SK-MEL-5 (cell line): ENCODE measurements at places on chromosomes 2 and 18. TPM values are rescaled to one million over a fixed set of nuclear protein-coding genes. Genes with fewer than 3 reads are reported as not detected.

Gene FAM161A
- total RNA-seq = 12.3 and 21.7 TPM in 2 replicates

Gene ESPNL
- total RNA-seq = 0.19 and 0.29 TPM in 2 replicates

Gene PLA2R1
- 0.11 TPM in 1 of 2 replicates, not detected in the other for total RNA-seq

Gene TRIM43B
- not detected in 2 replicates for total RNA-seq

Gene PLCL1
- total RNA-seq = 0.83 and 0.90 TPM in 2 replicates
